ENCODE measurements at places on chromosomes 6 and 20. TPM values are rescaled to one million over a fixed set of nuclear protein-coding genes. Genes with fewer than 3 reads are reported as not detected.

The HSPA12B gene
- under 0.01 TPM for total RNA-seq

The SLC35B2 gene
- 116 TPM for total RNA-seq

The SLC22A1 gene
- total RNA-seq: 0.44 TPM

The MUC21 gene
- not detected for total RNA-seq

The PEX3 gene
- total RNA-seq: 18.8 TPM

The PSMG4 gene
- 21.0 TPM for total RNA-seq

The PBOV1 gene
- total RNA-seq: not detected

The IL17A gene
- not detected for total RNA-seq

The BMP7 gene
- not detected for total RNA-seq

The ULBP2 gene
- 11.5 TPM for total RNA-seq

The RIMS1 gene
- total RNA-seq: not detected

The DEFB124 gene
- total RNA-seq: not detected

The RPS6KA2 gene
- total RNA-seq: 18.3 TPM

The ADA gene
- 6.9 TPM for total RNA-seq

The SPATS1 gene
- not detected for total RNA-seq

The CAGE1 gene
- total RNA-seq: 0.14 TPM

The PRRT1 gene
- total RNA-seq: 0.29 TPM

The LY86 gene
- not detected for total RNA-seq

The MOG gene
- not detected for total RNA-seq

The DNMT3B gene
- 2.2 TPM for total RNA-seq

The DUSP15 gene
- not detected for total RNA-seq

The ARMH2 gene
- total RNA-seq: not detected

The FUT9 gene
- total RNA-seq: not detected

The RIOK1 gene
- total RNA-seq: 15.5 TPM
